Caco-2 (cell line): ENCODE measurements at places on chromosomes 13 and 19. TPM values are rescaled to one million over a fixed set of nuclear protein-coding genes. Genes with fewer than 3 reads are reported as not detected.
A peak's percentile ranks its signal among the peaks of the same experiment; 100 is the strongest.

GRCh38 chr13:35256459-35257148 is 219.9 kb downstream of the MAB21L1 start:
- DNase-seq: no peak

MAB21L1 gene
- not detected in 2 replicates for total RNA-seq

DNA sequence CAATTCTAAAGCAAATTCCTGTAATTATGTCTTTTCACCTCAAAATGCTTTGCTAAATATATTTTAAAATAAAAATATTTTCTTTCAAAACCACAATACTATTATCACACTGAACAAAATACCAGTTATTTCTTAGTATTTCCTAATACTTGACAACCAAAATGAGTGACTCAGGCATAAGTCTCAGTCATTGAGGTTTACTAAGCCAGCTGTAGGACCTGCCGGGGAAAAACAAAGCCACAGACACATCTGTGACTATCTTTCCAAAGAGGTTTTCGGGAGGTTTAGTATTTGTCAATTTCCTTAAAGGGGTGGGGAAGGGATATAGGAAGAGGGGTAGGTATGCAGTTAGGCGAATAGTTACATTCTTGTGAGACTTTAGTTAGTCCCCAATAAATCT is 3.2 kb upstream of the ZNF235 start:
- DNase-seq: no peak

ERICH6B gene
- not detected in 2 replicates for total RNA-seq

- peak; percentile 54 for DNase-seq
Observed at GRCh38 chr19:3034656-3035541, 5.8 kb upstream of the TLE2 start.

DNA sequence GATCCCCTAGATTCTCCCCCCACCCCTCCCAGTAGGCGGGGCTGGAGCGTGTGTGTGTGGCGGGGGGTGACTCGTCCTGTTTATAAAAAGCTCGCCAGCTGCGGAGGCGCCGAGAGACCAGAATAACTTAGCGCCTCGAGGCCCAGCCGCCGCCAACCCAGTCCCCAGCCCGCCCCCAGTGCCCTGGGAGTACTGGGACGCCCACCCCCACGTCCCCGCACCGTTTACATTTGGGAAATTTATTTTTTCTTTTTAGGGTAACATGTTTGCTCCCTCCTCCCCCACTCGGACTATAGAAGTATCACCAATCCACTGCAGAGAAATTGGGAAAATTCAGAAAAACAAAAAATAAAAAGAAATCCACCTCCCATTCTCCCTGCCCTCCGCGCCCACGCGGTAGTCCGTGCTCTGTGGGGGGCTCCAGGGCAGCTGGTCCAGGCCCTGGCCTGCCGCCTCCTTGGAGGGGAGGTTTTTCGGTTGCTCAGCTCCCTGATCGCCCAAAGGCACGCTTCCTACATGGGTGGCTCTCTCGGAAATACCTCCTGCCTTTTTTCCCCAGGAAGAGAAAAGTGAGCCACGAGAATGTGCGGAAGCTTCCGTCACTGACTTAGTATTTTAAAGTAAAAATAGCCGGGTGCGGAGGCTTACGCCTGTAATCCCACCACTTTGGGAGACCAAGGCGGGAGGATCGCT is 1.5 kb upstream of the RAB3A start:
- peak; percentile 56 for DNase-seq

GRCh38 chr19:623974-624373 is 9.4 kb downstream of the POLRMT start:
- no peak for DNase-seq

WIZ gene
- total RNA-seq: 37.5 and 38.6 TPM in 2 replicates

GRCh38 chr19:10159610-10160009 is 35.1 kb downstream of the DNMT1 start:
- DNase-seq: no peak

- no peak for DNase-seq
Observed at GRCh38 chr19:16067205-16067938, 8.9 kb upstream of the TPM4 start.

KASH5 gene
- total RNA-seq: 0.56 and 1.00 TPM in 2 replicates

DNA sequence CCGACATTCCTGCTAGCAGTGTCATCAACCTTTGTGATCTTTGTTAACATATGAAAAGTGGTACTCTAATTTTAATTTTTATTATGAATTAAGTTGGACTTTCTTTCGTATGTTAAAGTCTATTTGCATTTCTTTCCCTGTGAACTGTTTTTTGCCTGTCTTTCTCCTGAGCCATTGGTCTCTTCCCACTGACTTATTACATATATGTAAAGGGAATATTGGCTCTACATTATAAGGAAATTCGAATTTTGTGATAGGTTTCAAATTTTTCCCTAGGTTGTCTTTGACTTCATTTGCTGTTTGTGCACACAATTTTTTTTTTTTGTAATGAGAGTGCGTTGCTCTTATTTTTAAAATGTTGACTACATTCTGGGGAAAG is 442 bp upstream of the CDC16 start:
- no peak for DNase-seq

SHANK1 gene
- not detected in 2 replicates for total RNA-seq

DNA sequence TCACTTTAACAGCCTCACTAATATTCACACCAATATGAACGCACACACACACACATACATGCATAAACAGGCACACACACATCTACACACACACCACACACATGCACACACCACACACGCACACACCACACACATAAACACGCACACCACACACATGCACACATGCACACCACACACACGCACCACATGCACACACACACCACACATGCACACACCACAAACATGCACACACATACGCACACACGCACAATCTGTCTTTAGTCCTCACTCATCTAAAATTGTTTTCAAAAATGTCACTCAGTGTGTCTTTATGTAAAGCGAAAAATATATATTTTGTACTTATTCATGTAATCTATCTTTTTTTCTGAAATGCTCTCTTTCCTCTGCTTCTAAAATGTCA is 158.1 kb upstream of the SGCG start:
- DNase-seq: no peak

DNA sequence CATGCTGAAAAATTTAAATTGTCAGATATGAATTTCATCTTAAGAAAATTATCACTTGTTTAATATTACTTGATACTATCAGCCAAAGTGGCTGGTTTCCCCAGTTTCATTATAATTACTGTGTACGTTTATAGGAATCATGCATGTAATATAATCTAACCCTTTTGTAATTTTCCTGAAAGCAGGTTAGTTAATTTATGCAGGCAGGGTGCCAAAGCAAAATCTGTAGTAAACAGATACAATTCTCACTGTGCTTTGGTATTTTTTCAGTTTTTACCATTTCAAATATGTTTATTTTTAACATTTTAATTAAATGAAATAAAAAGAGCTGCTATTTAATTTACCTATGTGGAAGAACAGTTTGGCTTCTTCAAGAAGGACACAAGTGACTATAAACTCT is 1227.5 kb upstream of the MIR17HG start:
- no peak for DNase-seq

DNA sequence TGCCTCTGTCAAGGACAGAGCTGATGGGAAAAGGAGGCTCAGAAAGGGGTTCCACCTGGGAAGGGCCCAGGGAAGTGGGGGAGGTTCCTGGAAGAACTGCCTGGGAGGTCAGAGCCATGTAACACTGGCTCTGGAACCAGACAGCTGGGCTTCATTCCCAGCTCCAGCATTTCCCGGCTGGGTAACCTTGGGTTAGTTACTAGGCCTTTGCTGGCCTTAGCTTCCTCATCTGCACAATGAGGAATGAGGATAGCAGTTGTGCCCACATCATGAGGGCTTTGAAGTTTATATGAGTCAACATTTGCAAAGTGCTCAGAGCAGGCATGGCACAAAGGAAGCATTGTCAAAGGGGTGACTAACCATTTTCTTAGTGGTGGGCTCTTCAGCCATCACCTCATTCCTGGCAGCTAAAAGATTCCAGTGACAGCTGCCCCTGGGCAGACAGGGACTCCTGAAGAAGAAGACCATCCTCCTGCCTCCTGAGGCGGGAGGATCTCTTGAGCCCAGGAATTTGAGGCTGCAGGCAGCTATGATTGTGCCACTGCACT is 1.7 kb upstream of the DNAJB1 start:
- no peak for DNase-seq

DNA sequence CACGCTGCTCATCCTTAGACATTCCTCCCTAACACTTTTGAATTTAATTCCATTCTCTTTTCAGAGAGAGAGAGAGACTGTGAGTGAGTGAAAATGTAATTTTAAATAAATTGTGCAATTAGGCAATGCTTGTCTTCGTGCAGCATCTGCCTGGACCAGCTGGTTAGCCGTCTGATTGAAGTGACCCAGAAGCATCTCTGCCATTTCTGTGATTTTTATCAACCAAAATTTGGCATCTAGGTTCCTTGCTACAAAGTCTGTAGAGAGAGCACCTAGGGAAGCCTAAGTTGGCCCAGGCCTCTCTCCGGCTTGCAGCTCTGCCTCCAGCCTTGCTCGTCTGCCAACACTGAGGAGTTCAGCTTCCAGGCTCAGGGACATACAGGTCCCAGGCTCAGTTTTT is 138.6 kb upstream of the GPR12 start:
- DNase-seq: no peak

CBY2 gene
- total RNA-seq: 0.67 and 0.91 TPM in 2 replicates

DNA sequence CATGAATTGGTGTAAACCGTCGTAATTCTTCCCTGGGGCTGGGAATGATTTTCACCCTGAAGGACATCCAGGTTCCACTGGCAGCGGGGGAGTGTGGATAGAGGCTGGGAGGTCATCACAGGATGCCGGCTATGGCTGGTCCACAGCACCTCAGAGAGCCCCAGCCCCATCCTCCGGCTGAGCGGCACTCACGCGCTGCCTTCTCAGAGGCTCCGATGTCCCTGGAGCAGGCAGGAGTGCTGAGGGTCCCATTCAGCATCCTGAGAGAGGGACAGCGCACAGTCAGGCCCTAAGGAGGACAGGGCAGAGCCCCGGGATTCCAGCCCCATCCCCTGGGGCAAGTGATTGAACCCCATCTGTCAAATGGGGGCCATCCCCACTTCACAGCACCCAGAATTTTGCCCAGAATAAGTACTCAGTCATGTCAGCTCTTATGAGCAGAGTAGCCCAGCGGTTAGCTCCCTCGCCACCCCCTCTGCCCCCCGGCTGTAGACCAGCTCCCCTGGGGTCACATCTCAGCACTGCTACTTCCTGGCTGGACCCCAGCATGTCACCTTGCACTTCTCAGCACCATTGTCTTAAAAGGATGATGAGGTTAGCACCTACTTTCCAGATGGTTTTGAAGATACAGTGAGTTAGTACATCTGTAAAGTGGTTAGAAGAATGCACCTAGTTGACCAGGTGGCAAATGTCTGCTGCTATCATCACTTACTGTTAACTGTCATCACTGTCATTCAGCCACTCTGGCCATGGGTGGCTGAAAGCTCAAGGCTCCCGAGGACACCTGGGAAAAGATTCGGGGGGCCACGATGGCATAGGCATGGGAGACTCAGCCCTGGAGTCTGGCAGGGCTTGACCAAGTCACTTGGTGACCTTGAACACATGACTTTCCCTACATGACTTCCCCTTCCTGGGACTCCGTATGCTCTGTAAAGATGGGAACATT is 11.9 kb downstream of the GRAMD1A start:
- no peak for DNase-seq

DNA sequence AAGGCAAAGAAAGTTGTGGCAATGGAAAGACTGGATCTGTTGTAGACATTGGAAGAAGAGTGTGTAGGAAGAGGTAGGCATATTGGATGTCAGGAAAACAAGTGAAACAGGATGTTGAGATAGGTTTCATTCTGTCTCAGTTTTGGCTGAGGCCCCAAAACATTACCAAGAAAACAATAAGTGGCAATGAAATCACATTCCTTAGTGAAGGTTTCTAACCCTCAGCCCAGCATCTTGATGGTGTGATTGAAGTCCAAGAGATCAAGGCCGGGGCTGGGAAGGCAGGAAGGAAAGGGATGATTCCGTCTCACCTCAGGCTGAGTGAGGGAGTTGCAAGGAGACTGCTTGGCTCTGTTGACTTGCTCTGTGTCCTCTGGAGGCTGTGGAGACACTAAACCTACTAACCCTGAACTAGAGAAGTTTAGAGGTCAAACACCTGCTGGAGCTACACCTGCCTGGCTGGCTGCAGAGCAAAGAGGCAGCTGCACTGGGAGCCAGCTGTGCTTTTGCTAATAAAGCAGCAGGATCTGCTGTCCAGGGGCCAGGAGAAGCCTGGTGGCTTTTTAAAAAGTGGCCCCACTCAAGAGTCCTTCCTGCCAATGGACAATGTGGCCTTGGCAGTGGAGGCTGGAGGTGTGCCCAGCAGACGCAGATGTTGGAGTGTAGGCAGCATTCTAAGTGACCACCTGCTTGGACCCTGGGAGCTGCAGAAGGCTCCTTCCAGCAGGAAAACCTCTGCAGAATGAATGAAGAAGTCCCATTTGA is 53.6 kb downstream of the DGKH start:
- no peak for DNase-seq
